ENCODE measurements at places on chromosomes 13 and 19. TPM values are rescaled to one million over a fixed set of nuclear protein-coding genes. Genes with fewer than 3 reads are reported as not detected.
A peak's percentile ranks its signal among the peaks of the same experiment; 100 is the strongest.

DNA sequence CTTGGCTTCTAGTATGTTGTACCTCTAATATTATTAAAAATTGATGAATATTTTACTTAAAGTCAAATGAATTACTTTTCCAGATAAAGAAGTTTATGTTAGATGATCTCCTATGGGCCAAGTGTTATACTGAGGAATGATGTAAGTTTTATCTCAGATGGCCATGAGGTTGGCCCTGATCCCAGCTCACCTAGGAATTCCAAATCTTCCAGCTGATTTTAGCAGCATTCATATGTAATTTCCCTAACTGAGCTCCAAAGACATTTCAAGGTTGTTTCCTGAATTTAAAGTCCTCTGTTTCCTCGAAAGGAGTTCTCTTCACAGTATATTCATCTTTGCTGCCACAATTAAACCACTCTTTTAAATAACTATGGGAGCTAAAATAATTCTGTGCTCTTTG lies 1670.4 kb upstream of the SPRY2 start:
- H3K36me3 ChIP-seq = no peaks in the 10 kb centered on the region
- H3K27me3 ChIP-seq = no peaks in the 10 kb centered on the region
- H3K27ac ChIP-seq = no peak overlapping the region

GRCh38 chr19:15874821-15875474 lies 22.9 kb downstream of the CYP4F2 start:
- H3K4me3 ChIP-seq = no peak overlapping the region
- no peak for DNase-seq
- peaks cover 19% of the 10 kb centered on the region for H3K4me1 ChIP-seq
- no peaks in the 10 kb centered on the region for H3K36me3 ChIP-seq
- H3K27ac ChIP-seq = no peak overlapping the region

DNA sequence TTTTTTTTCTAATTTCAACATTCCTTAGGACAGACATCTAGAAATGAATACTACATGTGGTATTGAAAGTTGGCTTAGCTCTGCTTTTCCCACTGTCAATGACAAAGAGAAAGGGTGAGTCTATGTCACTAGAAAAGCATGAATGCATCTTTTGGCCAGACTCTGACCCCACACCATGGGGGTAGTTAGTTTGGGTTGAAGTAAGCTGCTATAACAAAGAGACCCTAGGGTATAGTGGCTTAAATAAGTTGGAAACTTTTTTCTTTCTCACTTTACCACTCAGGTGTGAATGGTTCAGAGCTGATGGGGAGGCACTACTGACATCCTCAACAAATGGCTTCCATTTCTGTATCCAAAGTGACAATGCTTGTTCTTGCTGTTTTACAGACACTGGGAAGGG lies 161.5 kb downstream of the DLEU7 start:
- no peak for DNase-seq
- no peaks in the 10 kb centered on the region for H3K36me3 ChIP-seq
- H3K27ac ChIP-seq = no peak overlapping the region
- H3K27me3 ChIP-seq = no peaks in the 10 kb centered on the region
- H3K4me1 ChIP-seq = peaks cover 28% of the 10 kb centered on the region

GRCh38 chr19:6800991-6801484 lies 28.5 kb downstream of the VAV1 start:
- peak overlapping the region; percentile 94 for H3K27ac ChIP-seq
- no peaks in the 10 kb centered on the region for H3K27me3 ChIP-seq

DNA sequence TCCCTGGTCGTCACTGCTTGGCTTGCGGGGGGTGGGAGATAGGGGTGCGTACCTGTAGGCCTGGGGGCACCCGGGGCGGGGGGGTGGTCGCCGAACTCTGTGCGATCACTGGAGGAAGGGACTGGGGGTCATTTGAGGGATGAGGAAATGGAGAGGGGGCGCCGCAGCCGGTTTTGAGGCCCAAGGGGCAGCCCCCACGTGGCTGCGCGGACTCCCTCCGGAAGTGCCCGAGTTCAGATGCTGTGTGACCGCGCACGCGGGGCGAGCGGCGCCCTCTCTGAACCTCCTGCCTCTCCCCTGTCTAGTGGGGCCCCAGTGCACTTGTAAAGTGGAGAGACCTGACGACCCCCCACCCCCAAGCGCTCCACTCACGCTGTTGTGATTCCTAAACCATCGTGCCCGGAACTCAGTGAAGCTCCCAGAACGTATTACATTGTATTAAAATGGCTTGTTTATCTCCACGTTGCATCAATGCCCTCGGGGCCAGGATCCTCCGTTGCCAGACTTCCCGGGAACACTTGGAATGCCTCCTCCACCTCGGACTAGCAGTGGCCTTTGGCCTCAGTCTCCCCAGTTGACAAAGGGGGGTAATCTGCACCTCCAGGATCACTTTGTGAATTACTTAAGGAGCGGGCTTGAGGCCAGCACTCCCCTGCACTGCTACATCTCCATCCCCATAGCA lies 3.0 kb upstream of the NANOS3 start:
- no peaks in the 10 kb centered on the region for H3K36me3 ChIP-seq
- no peak overlapping the region for H3K27ac ChIP-seq
- peaks cover 16% of the 10 kb centered on the region for H3K27me3 ChIP-seq
- no peak overlapping the region for H3K4me3 ChIP-seq

The ZNF28 gene
- total RNA-seq = 18.4 TPM
